IPS DF 6.9 (cell line): ENCODE measurements at places on chromosomes 4 and X.
A peak's percentile ranks its signal among the peaks of the same experiment; 100 is the strongest.

DNA sequence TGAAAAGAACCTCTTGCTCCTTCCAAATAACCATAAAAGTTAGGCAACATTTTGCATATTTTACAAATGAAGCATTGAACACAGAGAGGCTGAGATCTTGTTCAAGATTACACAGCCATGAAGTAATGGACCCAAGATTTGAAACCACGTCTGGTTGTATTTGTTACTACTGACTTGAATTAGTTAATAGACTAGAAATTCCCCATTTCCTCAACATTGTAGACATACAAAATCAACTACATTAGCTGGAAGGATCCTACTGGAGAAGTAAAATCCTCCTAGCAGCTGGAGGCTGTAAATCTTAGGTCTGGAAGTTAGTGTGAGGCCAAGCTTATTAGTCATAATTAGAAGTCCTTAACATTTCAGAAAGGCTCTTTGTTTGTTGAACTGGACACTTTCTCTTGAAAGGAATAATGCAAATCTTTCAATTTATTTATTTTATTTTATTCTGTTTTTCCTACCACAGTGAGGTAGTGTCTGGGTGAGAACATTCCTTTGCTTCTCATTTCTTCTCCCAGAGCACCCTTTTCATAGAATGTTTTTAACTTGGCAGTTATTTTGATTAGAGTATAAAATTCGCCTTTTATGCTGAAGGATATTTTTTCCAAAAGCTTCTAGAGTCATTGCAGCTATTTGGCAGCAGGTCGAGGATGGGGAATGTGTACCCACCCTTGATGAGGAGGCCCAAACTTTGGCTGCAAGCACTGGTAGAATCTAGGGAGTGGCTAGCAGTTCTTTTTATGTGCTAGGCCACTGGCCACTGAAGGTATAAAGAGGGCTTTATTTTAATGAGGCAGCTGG, 62.0 kb upstream of the CLNK start:
- no peak for DNase-seq

GRCh38 chrX:44747317-44747716, 96.5 kb upstream of the DUSP21 start:
- DNase-seq, result no peak

GRCh38 chr4:151781026-151781425, 20.2 kb upstream of the GATB start:
- DNase-seq, result no peak

DNA sequence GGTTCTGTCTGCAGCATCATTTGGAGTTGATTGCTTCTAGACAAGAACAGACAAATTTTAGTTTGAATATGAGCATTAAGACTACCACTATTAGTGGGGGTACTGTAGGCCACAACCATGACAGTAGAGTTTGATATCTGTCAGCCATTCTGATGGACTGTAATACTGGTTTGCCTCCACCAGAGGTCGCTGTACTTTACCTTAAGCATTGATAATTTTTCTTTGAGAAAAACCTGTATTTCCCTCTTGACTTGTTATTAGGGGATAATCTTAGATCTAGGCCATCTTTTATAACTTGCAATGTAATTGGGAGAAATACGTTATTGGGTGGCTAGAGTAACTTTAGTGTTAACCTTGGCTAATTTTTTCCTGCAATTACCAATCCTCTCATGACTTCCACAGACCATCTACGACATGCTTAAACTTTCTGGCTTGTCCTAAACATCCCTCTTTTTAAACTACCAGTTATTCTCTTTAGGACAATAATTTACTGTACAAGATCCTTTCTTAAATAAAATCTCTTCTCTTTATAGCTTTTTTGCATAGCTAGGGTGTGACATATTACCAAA, 562.4 kb downstream of the MAGEB5 start:
- DNase-seq, result peak; percentile 1

GRCh38 chr4:102036016-102036415, 245.5 kb downstream of the BANK1 start:
- no peak for DNase-seq

- DNase-seq, result no peak
Measured at GRCh38 chrX:22041907-22042530, 9.9 kb downstream of the PHEX start.
